ENCODE measurements at places on chromosomes 7 and 10.
A peak's percentile ranks its signal among the peaks of the same experiment; 100 is the strongest.

DNA sequence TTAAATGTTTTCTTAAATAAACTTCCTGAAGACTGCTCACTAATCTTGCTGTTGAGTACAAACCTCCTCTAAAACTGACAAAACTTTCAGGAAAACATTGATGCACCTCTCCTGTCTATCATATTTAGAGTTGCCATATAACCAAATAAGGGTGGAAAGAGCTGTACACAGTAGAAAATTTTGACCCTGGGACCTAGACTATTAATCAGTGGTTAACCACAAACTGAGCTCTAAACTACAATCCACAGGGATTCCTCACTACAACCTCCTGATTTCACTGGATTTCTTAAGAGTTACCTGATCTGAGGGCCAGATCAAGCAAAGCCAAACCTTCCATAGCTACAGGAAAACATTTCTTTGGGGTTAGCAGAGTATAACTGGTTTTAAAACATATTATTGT, 39.9 kb upstream of the WNT16 start:
- DNase-seq: no peak

- no peak for DNase-seq
Observed at GRCh38 chr7:35705932-35706461, 11.1 kb upstream of the HERPUD2 start.

- DNase-seq: no peak
Observed at GRCh38 chr10:132839061-132839460, 53.1 kb upstream of the NKX6-2 start.

DNA sequence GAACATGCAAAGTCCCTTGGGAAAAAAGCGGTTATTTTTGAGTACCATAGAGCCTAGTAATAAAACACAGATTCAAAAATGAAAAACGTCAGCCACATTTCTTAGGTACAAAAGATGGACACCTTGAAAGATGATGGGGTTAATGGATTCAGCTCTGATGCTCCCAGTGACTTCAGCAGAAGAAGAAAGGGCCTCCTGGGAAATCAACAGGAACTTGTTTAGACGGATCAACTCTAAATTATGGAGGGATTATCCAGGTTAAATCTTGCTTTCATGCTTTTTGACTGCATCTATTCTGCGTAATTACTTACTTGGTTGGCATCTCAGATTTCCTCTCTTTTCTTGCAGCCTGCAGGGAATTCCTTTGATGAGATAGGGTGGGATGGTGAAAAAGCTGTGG, 82.5 kb downstream of the TMEM178B start:
- no peak for DNase-seq

DNA sequence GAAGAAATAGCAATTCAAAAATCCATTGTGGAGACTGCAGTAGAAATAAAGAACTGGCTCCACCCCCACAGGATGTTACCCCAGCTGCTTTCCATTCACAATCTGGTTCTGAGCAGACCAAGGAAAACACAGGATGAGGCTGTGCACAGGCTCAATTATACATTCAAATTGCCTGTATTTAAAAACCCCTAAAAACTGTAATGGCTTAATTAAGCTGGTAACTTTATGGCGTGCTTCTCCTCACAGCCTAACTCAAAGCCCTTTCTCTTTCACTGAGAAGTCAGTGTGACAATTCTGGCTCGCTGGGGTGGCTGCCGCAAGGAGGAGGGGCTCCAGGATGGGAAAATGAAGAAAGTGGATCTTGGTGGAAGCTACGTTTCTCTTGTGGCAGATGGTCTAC, 1191.1 kb downstream of the SORCS1 start:
- DNase-seq: no peak

DNA sequence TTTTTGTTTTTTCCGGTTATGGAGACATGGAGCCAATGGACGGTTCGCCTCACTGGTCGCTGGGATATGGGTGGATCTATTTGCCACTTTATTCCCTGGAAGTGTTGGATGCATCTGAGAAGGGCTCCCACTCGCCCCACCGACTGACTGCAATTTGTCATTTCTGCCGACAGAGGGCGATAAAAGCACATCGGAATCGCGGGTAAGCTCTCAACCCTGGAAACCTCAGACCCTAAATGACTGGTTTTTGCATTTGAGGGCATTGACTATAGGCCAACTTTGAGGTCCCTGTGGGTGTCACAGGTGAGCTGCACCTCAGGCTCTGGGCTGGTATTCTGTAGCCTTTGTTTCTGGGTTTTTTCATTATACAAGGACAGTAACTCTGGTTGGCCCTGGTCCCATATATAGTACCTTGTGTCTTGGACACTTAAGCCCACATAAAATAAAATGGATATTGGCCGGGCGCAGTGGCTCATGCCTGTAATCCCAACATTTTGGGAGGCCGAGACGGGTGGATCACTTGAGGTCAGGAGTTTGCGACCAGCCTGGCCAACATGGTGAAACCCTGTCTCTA, 11.9 kb upstream of the OPALIN start:
- DNase-seq: peak; percentile 22

DNA sequence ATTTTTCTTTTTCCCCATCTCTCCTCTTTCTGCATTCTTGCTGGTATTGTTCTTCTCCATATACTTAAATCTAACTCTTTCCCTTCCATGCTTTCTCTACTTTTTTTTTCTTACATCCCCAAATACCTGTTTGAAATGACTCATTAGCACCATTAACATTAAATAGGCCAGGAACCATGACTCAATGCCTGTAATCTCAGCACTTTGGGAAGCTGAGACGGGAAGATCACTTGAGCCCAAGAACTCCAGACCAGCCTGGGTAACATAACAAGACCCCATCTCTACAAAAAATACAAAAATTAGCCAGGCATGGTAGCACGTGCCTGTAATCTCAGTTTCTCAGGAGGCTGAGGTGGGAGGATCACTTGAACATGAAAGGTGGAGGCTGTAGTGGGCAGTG, 1026.8 kb downstream of the GATA3 start:
- no peak for DNase-seq

DNA sequence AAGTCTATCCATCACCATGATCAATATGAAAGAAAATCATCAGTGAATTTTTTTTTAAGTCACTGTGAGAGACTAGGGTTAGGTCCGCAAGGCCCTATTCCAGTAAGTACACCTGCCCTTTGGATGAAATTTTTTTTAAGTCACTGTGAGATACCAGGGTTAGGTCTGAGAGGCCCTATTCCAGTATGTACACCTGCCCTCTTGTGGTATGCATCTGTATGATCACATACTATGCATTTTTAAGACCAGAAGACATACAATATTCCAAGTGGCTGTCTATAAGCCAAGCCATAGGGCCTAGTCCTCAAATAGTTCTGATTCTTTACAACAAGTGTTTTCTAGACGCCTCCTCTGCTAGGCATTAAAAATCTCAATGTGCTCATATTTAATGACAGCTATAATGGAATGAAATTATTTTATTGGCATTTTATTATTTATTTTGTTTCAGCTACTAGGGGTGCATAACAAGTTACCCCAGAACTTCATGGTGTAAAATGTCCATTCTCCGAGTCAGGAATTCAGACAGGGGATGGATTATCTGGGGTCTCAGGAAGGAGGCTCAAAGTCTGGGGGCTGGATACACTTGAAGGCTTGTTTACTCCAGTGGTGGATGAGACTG, 53.1 kb downstream of the TEX36 start:
- DNase-seq: no peak

DNA sequence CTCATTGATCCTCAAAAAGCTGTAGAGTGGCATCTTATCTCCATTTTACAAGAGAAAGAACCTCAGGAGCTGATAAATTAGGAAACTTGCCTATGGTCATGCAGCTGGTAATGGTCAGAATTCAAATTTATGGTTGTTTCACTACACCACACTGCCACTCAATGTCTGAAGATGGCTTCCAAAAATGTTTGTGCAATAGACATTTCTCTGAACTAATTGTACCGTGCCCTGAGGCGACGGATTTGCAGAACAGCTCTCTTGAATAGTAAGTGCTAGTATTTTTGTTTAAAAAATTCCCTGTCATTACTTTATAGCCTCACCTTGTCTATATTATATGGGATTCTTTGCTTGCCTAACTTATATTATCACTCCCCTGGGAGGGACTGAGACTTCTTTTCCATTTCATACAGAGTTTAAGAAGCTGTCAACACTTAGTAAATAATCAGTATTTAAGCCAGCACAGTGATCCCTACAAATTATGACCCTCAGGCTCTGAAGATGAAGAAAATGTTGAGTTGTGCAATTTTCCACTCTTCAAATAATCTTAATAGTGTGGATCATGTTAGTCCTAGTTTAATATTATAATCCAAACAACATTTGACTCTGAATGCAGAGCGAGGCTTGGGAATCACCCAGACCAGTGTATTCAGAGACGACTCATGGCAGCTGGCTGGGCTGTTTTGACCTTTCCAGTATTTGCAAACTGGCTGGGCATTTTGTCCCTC, 346.6 kb downstream of the PTEN start:
- no peak for DNase-seq

- no peak for DNase-seq
Observed at GRCh38 chr10:22704942-22705341, 9.4 kb downstream of the PIP4K2A start.

- peak; percentile 44 for DNase-seq
Observed at GRCh38 chr7:107579885-107580715, at the start of gene BCAP29. TSS of gene BCAP29 (plus strand) at chr7:107580246. CDS start at chr7:107580773, 527 bp downstream.

GRCh38 chr7:455110-455928, 64.3 kb downstream of the PDGFA start:
- no peak for DNase-seq

DNA sequence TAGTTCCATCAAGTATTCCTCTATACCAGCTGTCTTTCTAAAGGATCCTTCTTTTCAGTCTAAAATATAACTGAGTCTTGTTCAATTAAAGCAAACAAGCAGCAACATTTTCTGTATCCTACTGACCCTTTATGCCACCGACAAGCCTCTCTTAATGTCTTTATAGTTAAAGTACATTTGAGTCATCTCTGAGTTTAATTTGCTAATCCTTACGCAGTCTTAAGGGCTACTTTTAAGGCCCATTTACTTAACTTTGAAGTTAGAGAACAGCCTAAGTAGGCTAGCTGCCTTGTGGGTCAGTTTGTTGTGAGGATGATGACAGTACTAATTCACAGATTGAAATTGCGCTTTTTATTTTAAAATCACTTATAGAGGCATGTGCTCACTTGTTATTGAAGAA, 265.5 kb upstream of the FERD3L start:
- DNase-seq: no peak

- DNase-seq: no peak
Observed at GRCh38 chr10:792083-792791, 102.8 kb upstream of the DIP2C start.

DNA sequence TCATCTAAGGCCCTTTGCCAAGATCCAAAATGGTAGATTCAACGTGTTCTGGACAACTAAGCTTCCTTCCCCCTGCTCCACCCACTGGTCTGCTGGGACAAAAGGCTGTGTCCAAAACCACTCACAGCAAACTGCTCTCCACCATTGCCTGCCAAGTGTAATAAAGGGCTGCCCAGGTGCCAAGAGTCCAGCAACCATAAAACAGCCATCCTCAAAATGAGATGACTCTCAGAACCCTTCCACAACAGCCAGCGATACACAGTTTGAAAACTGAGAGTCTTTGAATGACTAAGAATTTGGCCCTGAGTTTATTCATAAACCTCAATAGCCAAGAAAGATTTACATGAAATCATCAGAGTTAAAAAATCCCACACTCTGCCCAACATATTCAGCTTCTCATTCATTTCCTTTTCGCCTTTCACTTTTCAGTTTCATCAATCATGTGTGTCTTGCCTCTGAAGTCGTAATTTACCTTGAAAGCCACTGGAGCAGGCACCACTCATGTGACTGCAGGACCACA, 658.1 kb upstream of the MGMT start:
- DNase-seq: no peak

- DNase-seq: no peak
Observed at GRCh38 chr7:18806177-18806576, 310.6 kb downstream of the HDAC9 start.

DNA sequence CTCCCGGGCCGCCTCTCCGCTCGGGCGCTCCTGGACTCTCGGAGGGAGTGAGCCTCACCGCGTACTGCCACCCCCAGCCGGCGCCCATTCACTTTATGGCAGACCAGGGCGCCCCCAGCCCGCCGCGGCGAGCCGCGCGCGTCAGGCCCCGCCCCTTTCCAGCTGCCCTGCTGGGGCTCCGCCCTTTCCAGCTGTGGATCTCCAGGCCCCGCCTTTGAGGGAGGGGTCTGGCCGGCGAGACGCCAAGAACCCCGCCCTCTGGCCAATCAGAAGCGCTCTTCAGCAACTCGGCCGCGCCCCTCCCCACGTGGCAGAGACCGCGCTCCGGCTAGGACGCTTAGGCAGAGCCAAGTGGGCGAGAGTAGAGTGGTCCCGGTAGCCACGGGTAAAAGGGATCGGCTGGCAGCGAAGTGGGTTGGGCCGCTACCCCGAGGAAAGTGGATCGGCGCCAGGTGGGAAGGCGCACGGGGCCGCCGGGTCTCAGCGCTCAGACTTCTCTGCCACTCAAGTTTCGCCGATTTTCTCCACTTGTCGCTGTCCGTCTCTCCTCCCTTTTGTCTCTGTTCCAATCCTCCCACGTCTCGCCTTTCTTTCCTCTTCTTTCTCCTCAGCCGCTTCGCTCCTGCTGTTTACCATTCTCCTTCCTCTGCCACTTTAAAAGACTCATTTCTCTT, at the start of gene PITX3:
Gene PITX3 (minus strand): TSS at position 69 of the 674 bp plus-strand sequence. CDS start 9,432 bp downstream, outside the sequence.
- peak; percentile 86 for DNase-seq

DNA sequence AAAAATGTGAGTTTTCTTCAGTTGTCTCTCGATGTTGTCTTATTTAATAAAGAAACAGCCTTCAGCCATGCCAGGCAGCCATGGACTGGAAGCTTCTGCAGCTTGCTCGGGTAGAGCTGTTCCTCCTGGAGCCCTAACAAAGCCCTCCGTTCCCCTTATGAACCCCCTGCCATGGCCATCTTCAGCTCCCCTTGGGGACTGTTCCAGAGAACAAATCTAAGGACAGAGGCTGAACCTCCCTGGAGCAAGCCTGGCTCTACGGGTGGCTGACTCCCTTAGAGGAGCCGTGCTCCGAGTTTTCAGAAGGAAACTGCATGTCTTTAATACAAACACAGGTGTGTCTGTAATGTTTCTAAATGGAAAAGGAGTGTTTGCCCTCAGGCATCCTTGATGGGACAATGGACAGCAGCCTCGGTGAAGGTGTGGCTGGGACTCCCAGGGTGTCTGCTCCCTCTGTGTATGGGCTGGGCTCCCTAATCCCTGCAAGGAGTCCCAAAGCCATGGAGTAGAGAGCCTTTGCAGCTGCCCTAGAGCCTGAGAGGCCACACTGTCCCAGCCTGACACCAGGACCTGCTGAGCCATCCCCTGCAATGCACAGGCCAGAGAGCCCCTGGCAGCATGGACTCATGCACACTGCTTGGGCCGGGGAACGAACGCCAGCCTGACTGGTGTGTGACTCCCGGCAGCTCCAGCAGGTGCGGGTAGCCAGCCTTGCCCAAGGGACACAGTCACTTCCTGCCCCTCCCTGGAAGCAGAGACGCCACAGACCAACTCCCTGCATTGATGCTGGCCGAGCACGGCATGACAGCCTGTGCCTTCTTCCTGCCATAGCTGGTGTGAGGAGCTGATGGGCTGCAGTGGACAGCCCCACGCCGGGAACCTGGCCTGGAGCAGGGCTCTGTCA, 381.8 kb downstream of the TCERG1L start:
- DNase-seq: no peak

Data from T follicular helper cell (primary cell).